Upper lobe of left lung (tissue), 6 donors: ENCODE measurements at places on chromosomes 4 and X. TPM values are rescaled to one million over a fixed set of nuclear protein-coding genes. Genes with fewer than 3 reads are reported as not detected.

GRCh38 chr4:57404483-57404882, 294.3 kb upstream of the IGFBP7 start:
- no peak for DNase-seq
- H3K36me3 ChIP-seq = no peaks in the 10 kb centered on the region
- no peak overlapping the region for H3K27ac ChIP-seq
- no peak overlapping the region for H3K4me3 ChIP-seq

DNA sequence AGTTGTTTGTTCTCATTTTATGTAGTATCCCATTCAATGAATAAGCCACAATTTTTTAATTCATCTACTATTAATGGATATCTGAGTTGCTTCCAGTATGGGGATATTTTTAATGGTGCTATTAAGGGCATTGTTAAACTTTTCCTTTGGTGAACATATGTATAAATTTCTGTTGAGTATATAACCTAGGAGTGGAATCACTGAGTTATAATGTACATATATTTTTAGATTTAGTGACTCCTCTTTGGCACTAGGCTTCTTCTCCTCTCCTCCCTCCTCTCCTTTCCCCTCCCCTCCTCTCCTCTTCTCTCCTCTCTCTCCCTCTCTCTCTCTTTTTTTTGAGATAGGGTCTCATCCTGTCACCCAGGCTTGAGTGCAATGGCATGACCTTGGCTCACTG, 26.4 kb downstream of the RBM47 start:
- H3K27ac ChIP-seq = no peak overlapping the region
- no peaks in the 10 kb centered on the region for H3K4me1 ChIP-seq
- H3K4me3 ChIP-seq = no peak overlapping the region
- no peak for DNase-seq
- no peaks in the 10 kb centered on the region for H3K36me3 ChIP-seq
- no peaks in the 10 kb centered on the region for H3K27me3 ChIP-seq

DNA sequence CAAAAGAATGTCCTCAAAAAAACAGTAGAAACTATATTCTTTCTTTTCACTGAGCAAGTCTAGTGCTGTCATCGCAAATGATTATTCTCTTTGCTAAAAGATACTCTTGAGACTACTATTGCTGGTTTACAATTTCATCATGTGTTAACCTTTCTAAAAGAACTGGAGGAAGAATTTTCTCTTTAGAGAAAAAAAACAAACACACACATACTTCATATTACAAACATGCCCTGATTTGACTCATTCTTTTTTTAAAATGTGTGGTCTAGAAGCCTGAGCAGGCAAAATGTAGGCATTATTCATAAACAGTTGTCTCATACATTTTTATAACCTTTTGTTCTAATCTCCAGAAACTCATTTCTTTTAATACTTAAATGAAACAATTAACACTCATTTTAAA, 60.6 kb upstream of the FAT4 start:
- H3K36me3 ChIP-seq = no peaks in the 10 kb centered on the region
- H3K4me3 ChIP-seq = no peak overlapping the region
- H3K4me1 ChIP-seq = no peaks in the 10 kb centered on the region
- H3K27me3 ChIP-seq = no peaks in the 10 kb centered on the region
- H3K27ac ChIP-seq = no peak overlapping the region

GRCh38 chrX:78452356-78452755, 124.9 kb upstream of the CYSLTR1 start:
- no peak for DNase-seq
- H3K4me1 ChIP-seq = no peaks in the 10 kb centered on the region
- H3K4me3 ChIP-seq = no peak overlapping the region
- no peaks in the 10 kb centered on the region for H3K27me3 ChIP-seq
- no peaks in the 10 kb centered on the region for H3K36me3 ChIP-seq

DNA sequence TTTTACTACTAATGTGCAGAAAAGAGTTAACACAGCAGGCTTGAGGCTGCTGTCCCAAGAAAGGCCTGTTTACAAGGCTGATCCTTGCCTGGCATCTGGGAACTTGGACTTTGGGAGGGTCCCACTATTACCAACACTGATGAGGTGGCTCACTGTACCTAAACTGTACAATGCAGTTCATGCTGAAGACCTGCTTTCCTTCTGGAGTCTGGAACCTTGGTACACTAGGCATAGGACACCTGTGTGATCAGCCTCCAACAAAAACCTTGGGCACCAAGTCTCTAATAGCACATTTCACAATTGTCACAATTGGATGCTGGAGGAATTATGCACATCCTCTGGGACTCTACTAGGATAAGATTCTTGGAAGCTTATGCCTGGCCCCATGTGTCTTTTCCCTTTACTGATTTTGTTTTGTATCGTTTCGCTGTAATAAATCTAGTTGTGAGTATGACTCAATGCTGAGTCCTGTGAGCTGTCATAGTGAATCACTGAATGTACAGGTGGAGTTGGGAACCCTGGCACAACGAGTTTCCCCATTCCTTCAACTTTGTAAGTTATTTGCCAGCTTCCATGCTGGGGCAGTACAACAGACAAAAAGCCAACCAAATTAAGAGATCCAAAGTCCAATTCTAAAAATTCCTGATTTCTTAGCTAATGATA, 45.9 kb downstream of the TEC start:
- no peak overlapping the region for H3K4me3 ChIP-seq
- no peaks in the 10 kb centered on the region for H3K27me3 ChIP-seq
- no peaks in the 10 kb centered on the region for H3K36me3 ChIP-seq
- H3K4me1 ChIP-seq = no peaks in the 10 kb centered on the region
- DNase-seq = no peak

GRCh38 chrX:49910344-49910743, 12.1 kb upstream of the CLCN5 start:
- no peaks in the 10 kb centered on the region for H3K4me1 ChIP-seq
- DNase-seq = no peak
- no peak overlapping the region for H3K4me3 ChIP-seq
- H3K27me3 ChIP-seq = no peaks in the 10 kb centered on the region
- no peaks in the 10 kb centered on the region for H3K36me3 ChIP-seq
- H3K27ac ChIP-seq = no peak overlapping the region

ZNF141 gene
- total RNA-seq = 43.9 TPM

CTAG2 gene
- not detected for total RNA-seq
